ENCODE measurements at places on chromosomes 12 and 14.
A peak's percentile ranks its signal among the peaks of the same experiment; 100 is the strongest.

GRCh38 chr14:104891121-104891551, 26.1 kb downstream of the CEP170B start:
- DNase-seq = no peak

DNA sequence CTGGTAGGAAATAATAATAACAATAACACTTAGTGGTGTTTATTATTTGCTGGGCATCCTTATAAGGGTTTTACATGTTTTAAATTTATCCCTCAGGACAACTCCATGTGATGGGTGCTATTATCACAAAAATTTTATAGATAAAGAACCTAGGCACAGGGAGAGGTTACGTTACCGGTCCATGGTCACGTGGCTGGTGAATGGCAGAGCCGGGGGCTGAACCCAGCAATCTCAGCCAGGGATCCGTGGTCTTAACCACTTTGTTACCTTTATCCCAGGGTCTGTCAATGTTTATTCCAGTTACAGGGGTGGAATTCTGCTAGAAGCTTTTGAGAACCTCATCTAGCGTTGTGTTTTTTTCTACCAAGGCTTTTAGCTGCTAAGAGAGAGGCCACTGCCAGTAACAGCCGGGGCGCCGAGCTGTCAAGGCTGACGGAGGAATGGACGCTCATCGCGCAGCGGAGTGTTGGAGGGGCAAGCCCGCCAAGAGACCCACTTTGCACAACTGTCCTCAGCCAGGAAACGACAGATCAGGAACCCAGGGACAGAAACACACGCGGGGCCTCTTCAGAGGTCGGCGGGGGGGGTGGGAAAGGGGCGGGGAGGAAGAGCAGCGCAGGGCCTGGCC, 418 bp downstream of the AMN1 start:
- no peak for DNase-seq

DNA sequence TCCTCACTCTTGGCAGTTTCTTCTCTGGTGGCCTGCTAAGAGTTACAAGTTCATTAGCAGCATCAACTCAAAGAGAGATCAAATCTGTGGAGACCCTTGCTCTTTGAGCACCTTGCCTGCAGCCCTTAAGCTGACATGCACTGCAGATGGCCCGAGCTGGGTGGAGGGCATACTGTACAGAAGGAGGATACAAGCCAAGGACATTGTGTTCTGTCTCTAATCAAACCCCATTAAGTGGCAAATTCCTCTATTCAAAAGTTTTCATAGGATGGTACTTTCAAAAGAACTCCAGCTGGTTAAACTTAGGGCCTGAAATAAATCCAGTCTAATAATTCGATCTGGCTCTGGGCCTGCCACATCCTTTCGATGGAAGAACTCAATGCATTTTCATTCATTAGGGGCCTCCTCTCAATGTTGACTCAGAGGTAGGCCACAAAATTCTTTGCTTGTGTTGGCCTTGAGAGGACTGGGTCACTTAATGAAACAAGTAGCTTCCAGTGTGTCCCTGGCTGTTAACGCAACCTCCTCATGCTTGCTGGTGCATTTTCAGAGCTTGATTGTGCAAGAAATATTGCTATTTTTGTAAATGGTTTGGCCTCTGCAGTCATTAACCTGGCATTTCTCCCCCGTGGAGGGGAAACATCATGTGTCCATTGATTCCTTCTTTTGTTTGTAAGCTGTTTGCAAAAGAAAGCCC, 318.2 kb downstream of the NUAK1 start:
- DNase-seq = no peak

GRCh38 chr12:108807996-108808769, 49.2 kb downstream of the SSH1 start:
- no peak for DNase-seq

DNA sequence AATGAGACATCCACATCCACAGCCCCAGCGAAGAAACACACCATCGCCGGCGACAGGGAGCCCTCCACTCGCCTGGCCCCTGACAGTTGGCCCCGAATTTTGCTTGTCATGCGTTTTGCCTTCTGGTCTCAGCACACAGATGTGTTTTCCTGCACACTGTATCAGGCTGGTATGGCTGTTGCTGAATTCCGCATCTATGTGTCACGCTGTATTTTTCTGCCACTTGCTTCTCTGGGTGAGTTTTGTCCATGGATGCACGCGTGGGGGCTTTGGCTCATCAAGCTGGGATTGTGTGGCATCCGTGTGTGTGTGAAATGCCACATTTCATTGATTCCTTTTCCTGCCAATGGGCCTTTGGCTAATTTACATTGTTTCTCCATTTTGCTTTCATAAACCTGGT, 26.5 kb downstream of the ARL6IP4 start:
- DNase-seq = no peak

DNA sequence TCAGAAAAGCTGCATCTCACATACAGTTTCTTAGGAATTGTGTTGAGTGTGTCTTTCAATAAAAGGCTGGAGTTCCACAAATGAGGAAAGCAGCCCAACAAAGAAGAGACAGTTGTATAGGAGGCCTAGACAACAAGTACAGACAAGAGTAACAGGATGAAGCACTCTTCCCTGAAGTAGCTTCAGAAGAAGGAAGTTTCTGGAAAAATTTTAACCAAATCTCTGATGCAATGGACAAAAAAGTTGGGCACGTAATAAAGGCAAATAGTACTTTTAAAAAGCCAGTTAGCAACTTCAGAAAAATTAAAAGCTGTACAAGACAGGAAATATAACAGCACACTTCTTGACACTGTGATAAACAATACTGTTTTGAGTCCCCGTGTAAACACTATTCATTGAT, 134.1 kb upstream of the PLEKHG7 start:
- no peak for DNase-seq

GRCh38 chr14:29311983-29312382, 545.4 kb downstream of the FOXG1 start:
- DNase-seq = no peak

GRCh38 chr14:102074415-102074964, 12.4 kb downstream of the HSP90AA1 start:
- no peak for DNase-seq

- no peak for DNase-seq
Measured at GRCh38 chr12:67968321-67968720, 20.9 kb upstream of the IFNG-AS1 start.

- DNase-seq = peak; percentile 57
Measured at GRCh38 chr14:106228541-106229158, 702.3 kb downstream of the TMEM121 start.

GRCh38 chr12:10559244-10559643, 53.6 kb downstream of the EIF2S3B start:
- no peak for DNase-seq

DNA sequence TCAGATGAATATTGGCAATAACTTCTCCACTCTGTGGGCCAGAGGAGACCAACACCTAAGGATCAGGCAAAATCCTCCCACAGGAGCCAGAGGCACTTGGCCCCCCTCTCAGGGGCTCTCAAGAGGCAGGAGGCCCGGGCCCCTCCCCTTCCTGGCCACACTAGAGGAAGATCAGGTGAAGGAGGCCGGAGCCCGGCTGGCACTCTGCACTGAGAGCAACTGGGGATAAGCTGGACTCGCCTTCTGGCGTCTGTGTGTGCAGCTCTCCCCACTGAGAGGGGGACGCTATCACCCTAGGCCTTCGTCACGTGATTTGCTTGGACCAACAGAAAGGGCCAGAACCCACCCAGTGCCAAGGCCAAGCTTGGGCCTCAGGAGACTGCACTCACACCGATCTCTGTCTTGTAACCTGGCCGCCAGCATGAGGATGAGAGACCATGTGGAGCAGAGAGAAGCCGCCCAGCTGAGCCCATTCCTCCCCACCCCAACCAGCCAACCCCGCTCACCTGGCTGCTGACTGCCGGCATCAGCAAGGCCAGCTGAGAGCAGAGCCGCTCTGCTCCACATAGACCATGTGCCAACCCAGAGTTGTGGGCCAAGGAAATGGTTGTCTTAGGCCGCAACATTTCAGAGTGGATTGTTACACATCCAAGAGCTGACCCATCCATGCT, 64.0 kb downstream of the NOC4L start:
- no peak for DNase-seq

DNA sequence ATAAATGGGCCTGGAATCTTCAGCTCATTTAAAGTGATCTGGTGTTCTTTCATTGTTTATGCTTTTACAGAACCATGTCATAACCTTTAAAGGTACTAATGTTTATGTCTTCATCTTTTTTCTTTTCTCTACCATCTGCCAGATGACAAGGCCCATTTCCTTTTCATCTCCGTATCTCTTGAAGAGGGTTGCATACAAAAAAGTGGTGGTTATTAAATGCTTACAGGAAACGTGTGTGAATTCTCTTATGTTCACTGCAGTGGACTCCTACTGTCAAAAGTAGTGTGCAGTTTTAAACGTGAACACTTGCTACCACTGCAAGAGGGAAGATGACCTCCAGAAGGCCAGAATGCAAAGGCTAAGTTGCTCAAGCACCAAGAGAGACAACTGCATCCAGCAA, 91.4 kb downstream of the TTC7B start:
- no peak for DNase-seq

DNA sequence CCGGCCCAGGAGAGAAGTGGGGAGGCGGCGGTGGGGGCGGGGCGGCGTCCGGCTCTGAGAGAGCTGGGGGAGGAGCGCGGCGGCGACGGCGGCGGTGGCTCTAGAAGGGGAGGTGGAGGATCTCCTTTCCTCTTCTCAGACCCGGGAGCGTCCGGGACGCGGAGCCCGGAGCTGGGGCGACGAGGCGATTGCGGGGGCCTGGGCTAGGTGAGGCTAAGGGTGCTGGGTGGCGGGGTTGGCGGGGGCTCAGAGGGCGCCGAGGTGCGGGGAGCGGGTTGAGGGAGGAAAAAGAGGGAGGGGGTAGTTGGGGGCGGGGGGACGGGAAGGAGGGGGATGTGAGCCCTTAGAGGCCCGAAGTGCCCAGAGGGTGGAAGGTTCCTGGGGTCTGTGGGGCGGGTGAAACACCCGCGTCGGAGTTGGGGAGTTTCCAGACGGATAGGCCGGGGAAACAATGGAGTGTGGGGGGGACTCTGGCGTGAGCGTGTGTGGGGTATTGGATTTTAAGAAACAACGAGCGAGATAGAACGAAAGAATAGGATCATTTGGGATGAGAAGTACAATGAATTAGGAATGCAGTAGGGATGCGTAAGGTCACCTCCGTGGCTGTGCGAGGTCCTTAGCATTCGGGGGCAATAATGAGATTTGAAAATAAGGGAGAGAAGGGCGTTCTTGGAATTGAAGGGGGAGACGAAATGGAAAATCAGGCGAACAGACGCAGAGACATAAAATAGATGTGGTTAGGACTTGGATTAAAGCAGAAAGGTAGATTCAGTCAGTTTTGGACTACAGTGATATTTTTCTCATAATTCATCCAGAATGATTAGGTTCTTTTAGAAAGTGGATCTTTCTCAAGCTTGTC, at the start of gene SPATS2:
Gene SPATS2 (plus strand): TSS at position 82 of the 859 bp plus-strand sequence. CDS start 93,551 bp downstream, outside the sequence.
- no peak for DNase-seq

- DNase-seq = no peak
Measured at GRCh38 chr12:65182012-65182739, 12.8 kb downstream of the LEMD3 start.

- no peak for DNase-seq
Measured at GRCh38 chr12:124754949-124755800, 108.5 kb downstream of the SCARB1 start.

GRCh38 chr14:95491936-95492608, 24.4 kb downstream of the SYNE3 start:
- DNase-seq = no peak

DNA sequence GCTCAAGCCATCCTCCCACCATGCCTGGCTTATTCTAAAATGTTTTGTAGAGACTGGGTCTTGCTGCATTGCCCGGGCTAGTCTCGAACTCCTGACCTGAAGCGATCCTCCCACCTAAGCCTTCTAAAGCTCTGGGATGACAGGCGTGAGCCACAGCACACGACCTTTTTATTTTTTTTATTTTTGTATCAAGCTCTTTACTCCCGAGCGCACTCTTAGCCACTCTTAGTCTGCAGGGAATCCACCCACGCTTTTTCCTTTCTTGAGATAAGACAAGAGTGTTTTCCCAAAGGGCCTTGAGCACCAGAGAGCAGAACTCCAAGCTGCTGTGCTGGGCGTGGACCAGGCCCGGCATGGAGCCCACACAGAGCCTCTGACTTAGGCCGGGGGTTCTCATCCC, 23.4 kb downstream of the MAP1LC3B2 start:
- DNase-seq = no peak

GRCh38 chr14:75597149-75597548, 18.7 kb downstream of the FLVCR2 start:
- DNase-seq = no peak

DNA sequence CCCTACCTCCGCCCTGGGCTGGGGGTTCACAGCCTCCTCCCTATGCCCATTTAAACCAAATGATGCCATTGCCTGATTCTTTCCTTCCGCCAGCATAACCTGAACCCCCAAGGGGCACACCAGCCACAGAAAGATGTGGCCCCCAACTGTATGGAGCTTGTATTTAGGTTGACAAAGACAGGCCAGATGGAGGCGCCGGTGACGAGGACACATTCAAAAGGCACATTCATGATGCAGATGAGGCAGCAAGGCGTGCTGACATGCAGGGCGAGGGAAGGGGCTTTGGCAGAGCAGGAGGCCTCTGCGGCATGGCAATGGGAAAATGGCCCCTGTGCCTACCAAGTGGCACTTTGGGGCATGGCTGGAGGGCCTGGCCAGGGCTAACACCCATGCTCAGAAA, 112.2 kb downstream of the RFLNA start:
- DNase-seq = no peak

- no peak for DNase-seq
Measured at GRCh38 chr14:101477648-101478047, 83.6 kb upstream of the DIO3 start.

DNA sequence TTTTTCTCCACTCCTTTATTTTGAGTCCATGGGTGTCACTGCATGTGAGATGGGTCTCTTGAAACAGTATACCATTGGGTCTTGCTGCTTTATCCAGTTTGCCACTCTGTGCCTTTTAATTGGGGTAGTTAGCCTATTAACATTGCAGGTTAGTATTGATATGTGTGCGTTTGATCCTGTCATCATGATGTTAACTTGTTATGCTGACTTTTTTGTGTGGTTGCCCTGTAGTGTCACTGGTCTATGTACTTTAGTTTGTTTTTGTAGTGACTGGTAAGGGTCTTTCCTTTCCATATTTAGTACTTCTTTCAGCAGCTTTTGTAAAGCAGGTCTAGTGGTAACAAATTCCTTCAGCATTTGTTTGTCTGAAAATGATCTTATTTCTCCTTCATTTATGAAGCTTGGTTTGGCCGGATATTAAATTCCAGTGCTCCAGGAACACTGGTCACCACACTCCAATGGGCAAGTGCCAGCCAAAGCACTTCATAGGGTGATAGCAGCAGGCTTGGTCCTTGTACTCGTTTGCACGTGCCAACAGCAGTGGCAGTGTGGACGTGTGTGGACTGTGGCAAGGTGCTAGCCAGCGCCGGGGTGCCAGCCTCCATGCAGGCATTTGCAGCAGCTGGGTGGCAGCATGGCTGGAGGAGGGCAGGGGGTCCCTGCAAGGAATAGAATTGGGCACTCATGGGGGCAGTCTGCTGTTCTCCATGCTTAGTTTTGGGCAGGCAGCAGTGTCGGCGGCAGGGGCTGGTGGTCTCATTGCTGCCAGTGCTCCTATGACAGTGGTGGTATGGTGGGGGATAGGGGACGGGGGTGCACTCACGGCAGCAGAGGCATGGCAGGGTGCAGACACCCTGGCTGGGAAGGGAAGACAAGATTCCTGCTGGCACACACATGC, 53.5 kb downstream of the FRS2 start:
- DNase-seq = no peak

- DNase-seq = peak; percentile 17
Measured at GRCh38 chr12:32390572-32391219, 8.7 kb upstream of the FGD4 start.
